ENCODE measurements at places on chromosomes 12 and 14.

DNA sequence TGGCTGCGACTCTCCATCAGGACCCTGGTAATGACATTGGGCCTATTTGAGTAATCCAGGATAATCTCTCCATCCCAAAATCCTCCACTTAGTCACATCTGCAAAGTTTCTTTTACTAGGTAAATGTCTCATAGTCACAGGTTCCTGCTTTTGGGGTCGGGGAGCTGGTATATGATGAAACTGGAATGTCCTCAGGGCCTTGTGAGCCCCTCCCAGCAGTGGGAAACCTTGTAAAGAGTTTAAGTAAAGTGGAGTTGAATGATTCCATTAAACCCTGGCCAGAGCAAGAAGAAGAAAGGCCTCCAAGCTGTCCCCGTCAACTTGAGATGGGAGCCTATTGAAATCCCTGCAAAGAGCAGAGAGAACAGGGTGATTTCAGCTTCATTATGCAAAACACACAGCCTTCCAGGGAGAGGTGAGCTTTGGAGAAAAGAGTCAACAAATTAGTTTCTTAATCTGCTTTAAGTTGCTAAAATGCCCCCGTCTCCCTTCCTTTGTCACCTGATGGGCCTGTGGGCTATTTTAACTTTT is 12.6 kb downstream of the WSCD2 start:
- DNase-seq: no peak

- no peak for DNase-seq
These were observed 5.1 kb upstream of the SIX1 start for GRCh38 chr14:60654334-60654821.

- no peak for DNase-seq
These were observed 277.7 kb upstream of the DDHD1 start for GRCh38 chr14:53430870-53431269.

DNA sequence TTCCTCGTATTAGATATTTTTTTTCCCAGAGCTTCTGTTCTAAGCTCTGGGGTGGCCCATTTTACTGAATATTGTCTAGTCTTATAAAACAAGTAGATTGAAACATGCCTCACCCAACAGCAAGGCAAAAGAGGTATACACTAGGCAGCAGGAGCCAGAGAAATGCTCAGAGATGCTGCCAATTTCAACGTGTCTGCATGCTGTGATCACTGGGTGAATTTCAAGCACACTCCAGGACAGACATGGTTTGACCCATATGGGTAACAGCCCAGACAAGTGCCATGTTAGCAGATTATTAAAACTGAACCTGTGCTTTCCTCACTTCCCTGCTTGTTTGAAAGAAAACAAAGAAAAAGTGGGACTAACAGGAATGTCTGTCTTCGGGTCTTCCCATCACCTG is 321.3 kb downstream of the MED13L start:
- DNase-seq: no peak

DNA sequence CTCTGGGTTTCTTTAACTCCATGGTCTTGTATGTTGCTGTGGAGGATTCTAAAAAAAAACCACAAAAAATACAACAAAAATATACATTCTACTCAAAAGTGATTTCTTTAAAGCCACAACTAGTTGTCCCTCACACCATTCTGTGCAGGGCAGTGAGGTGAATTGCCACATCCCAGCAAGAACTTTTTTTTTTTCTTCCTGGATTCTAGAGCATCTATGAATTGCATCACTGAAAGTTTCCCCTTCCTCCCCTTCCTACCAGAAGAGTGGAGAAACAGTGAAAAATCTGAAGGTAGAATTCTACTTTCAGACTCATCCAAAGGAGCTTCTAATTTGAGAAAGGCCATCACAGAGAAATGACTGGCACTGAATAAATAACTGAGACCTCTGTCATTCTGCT is 395.3 kb downstream of the AEBP2 start:
- no peak for DNase-seq

DNA sequence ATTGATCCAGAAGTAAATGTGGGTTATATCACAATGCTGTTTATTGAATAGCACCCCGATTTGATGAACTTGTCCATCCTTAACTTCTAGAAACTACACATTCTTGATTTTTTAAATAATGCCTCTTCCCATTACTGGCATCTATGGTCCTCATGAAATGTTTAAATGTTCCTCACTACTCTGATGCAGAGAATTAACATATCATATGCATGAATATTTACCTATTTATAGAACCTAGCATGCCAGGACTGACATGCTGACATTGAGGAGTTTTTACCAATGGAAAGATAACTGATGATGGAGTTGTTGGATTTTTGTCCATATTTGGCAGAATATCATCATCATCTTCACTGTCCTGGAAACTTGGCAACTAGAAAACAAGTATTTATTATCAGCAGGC is 42.8 kb downstream of the MIS18BP1 start:
- no peak for DNase-seq

GRCh38 chr12:25102402-25102801 is 92.6 kb downstream of the DNAI7 start:
- DNase-seq: no peak

DNA sequence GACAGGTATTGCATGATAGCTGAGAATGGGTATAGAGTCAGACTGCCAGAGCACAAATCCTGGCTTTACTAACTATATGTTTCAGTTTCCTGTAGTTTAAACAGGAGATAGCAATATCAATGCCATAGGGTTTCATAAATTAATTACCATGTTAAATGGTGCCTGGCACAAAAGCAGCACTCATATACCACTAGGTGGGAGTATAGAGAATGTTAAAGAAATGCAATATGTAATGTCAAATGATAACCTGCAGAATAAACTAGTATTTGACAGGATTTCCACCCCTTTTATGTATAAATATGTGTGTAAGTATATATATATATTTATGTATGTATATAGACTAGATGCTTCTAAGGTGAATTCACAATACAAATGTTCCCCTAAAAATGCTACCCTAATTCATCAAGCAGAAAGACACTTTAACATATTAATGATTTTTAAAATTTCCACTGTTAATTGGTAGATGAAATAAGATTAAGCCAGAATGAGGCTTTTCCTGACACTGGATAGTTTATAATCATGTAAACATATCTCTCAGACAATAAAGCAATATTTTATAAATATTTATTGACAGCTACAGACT is 8.6 kb downstream of the WDR89 start:
- no peak for DNase-seq

DNA sequence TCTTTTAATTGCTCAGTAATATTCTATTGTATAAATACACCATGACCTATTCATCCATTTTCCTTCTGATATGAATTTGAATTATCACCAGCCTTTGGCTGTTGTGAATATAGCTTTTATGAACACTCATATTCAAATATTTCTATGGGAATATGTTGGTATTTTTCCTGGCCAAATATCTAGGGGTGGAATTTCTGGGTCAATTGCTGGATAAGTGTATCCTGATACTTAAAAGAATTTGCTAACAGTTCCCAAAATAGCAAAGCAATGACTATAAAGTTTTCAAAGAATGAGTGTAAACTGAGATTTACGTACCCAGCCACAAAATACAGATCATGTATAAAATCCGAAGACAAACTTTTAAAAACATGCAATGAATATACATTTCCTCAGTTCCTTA is 148.7 kb upstream of the CLEC14A start:
- no peak for DNase-seq

DNA sequence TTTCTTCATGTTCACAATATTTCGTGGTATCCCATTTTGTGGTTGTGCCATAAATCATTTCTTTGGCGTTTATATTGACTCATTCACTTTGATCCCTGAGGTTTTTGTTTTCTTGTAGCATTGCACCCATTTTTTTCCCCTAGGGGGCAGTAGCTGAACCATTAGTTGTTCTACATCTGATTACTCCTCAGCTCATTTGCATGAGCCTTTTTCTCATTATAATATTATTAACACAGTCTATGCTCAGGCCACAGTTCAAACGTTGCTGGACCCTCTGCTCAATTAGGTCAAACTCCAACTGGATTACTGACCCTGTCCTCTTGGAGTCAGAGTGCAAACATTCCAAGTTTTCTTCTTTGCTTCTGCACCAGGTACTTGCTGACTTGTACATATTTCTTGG is 475.4 kb upstream of the SEL1L start:
- no peak for DNase-seq

GRCh38 chr14:59371771-59372170 is 93.4 kb downstream of the GPR135 start:
- no peak for DNase-seq

DNA sequence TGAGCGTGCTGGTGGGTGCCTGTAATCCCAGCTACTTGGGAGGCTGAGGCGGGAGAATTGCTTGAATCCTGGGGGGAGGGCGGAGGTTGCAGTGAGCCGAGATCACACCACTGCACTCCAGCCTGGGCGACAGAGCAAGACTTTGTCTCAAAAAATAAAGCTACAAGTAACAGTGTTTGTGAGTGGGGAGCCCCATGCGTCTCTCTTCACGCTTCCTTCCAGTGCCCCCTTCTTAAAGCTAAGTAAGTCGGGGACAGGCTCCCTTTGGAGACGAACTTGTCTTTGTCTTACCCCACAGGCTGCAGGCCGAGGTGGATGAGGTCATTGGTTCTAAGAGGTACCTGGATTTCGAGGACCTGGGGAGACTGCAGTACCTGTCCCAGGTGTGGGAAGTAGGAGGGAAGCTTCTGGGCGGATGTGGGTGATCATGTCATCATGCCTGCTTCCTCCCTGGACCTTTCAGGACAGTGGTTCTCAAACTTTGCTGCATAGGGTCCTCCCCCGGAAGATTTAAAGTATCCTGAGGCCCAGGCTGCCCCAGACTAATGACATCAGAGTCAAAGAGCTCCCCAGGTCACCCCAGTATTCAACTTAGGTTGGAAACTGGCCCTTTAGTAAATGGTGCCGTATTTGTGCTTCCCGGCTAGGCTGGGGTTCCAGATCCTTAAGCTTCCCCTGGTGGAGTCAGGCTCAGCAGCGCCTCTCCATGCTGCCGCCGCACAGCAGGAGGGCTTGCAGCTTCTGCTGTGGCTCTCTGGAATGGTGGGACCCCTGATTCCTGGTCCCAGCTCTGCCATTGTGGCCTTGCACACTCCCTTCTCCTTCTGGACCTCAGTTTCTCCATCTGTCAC is 37.1 kb downstream of the CYP46A1 start:
- peak; percentile 2 for DNase-seq

DNA sequence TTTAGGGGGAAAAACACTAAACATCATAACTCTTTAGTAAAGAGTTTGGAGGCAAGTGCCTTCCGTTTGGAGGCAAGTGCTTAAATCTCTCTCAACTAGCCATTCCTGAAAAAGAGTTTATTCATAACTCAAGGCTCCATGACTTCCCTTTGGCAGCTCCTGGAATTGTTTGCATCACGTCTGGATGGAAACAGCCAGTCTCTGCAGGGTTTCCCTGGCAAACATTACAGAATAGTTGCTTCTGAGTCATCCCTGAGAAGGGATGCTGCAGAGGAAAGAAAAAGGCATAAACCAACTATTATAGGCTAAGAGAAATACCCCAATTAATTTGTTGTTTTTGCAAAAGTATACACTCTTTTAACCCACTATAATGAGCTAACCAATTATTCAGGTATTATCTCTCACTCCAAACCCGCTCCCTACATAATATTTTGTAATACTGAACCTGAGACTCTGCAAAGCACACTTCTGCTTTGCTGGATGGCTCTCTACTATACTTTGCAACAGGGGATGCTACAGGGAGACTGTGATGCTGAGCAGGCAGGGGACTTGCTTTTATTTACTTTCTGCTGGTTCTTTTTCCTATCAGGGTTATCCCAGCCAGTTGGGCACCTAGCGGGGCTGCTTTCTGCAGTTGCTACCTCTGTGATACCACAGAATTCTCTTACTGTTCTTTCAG is 497.7 kb downstream of the FUT8 start:
- DNase-seq: no peak

GRCh38 chr12:124509676-124510300 is 57.6 kb downstream of the NCOR2 start:
- DNase-seq: no peak

GRCh38 chr12:90393089-90393488 is 561.9 kb downstream of the CCER1 start:
- no peak for DNase-seq

GRCh38 chr14:32827514-32827913 is 111.2 kb upstream of the NPAS3 start:
- no peak for DNase-seq

GRCh38 chr12:49294086-49294803 is 702 bp upstream of the PRPH start:
- no peak for DNase-seq

- no peak for DNase-seq
These were observed 888.1 kb upstream of the MDGA2 start for GRCh38 chr14:48563489-48563888.

DNA sequence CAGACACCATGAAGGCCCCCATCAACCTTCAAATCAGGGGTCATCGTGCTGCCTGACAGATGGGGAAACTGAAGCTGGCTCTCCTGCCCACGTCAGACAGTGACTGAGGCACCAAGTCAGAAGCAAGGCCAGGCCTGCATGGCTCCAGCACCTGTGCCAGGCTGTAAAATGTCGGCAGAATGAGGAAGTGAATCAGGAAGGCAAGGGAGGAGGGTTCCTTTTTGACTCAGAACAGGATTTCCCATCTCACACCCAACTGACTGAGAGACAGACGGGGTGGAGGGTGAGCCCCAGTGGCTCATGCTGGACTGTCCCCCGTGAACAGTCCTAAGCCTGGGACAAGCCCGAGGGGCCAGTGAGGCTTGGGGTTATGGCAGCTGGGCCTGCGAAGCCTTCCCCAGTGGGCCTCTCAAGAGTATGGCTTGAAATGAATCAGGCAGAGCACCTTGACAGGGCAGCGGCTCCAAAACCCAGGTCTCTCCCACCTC is 20.9 kb downstream of the SYNE3 start:
- DNase-seq: peak; percentile 71

DNA sequence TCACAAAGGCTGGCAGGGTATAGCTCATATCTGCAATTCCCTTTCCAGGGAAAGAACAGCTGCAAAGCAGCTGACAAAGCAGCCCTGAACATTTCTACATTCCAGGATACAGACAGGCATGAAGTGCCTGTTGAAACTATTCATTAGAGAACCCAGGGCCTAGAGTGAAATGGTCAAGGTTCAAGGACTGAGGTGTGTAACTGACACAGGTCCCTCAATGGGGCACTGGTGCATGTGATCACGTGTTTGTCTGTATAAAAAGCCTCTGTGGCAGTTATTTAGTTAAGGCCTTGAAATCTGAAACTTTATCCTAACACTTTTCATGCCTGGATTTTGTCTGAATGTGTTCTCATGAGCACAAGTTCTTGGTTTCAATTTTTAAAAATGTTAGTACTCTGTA is 47.1 kb downstream of the GIT2 start:
- DNase-seq: no peak

GRCh38 chr12:117875744-117876435 is 92.9 kb downstream of the KSR2 start:
- peak; percentile 53 for DNase-seq

DNA sequence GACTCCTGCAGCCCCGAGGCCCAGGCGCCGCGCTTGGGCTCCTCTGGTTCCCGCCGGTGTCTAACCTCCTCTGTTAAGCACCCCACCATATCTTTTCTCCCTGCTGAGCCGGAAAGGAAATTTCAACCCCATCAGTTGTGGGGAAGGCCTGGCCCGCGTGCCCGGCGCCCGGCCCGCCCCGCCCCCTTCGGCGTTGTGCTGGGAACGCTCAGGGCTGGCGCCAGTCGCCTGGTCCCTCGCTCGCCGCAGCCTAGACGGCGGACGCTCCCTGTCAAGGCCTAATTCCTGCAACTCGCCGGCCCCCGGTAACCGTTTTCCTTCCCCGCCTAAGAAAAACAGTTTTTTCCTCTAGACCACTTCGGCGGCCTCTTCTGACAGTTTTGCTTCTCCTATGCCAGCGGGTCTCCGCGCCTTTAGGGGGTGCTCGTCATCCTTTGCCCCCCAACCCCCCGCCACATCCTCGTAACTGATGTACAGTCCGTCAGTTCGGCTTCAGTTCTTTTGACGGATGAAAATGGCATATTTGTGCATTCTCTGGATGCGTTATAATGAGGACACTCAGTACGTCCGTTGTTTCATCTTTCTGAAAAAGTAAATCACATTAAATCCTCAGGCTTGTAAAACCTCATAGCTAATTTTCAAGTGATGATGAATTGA is 506 bp upstream of the NAP1L1 start:
- peak; percentile 67 for DNase-seq
